ENCODE measurements at places on chromosomes 12 and 14.

GRCh38 chr14:34072921-34073320 is 122.0 kb upstream of the EGLN3 start:
- DNase-seq: no peak

- DNase-seq: no peak
Measured at GRCh38 chr12:59929110-59929509, 333.3 kb downstream of the SLC16A7 start.

GRCh38 chr14:30872602-30873001 is 1.8 kb upstream of the COCH start:
- DNase-seq: no peak

DNA sequence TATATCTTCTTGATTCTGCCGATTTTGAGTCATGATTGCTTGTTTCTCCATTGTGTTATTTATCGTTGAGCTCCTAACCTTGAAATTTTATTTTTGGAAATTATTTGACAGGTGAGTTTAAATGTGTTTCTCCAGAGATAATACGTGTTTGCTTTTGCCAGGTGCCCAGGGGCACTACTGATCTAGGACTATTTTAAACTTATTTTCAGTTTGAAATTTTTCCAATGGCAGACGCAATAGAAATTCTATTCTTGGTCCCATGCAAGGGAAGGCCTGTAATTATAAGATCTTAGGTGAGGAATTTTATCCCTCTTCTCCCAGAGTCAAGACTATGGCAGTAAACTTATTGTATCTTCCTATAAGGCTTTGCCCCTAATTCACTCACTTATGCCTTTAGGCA is 252.8 kb downstream of the AEBP2 start:
- no peak for DNase-seq

DNA sequence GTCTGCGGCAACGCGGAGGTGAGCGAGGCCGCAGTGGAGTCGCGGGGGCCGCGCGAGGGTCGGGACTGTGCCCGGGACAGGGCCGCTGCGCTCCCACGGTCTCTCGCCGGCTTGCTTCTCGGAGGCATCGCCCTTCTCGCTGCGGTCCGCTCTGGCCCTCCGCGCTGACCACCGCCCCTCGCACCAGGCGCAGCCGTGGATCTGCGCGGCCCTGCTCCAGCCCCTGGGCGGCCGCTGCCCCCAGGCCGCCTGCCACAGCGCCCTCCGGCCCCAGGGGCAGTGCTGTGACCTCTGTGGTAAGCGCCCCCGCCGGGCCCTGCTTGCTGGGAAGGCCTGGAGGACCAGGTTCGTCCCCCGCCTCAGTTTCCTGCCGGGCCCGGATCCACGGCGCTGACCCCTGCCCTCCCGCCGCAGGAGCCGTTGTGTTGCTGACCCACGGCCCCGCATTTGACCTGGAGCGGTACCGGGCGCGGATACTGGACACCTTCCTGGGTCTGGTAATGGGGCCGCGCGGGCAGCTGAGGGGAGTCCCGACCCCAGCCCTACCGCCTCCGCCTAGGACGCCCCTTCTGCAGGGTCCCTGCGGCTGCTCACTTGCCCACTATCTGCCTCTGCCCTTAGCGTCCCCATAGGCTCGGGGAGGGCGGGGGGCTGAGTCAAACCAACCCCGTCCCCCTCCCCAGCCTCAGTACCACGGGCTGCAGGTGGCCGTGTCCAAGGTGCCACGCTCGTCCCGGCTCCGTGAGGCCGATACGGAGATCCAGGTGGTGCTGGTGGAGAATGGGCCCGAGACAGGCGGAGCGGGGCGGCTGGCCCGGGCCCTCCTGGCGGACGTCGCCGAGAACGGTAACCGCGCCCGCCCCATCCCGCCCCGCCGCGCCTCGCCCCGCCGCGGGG is 7.0 kb downstream of the AMN start:
- DNase-seq: no peak

DNA sequence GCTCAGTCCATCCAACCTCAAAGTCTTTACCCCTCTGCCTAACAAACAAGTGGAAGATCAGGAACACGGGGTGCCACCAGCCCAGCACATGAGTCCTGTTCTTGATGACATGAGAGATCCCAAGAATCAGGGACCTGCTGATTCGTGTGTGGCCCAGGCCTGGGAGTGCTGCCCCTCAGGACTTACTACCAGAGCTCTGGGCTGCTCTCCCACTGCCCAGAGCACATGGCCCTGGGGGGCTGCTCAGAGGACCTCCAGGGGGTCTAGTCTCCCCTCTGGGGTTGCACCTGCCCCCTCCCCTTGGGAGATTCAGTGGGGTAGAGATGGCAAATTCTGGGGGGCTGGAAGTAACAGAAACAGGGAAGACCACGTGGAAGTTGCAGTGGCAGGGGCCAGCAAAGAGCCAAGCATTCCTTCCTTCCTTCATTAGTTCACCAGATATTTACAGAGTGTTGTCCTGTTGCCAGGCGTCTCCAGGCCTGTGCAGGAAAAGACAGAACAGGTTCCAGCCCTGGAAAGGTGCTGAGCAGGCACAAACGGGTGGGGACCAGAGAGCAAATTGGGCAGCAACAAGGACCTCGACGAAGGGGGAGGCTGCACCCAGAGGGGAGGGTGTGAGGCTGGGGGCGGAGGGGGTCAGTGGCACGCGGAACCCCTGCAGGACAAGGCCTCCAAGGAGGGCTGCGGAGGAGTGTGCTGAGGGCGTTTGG is 45.1 kb upstream of the MEG3 start:
- DNase-seq: no peak

DNA sequence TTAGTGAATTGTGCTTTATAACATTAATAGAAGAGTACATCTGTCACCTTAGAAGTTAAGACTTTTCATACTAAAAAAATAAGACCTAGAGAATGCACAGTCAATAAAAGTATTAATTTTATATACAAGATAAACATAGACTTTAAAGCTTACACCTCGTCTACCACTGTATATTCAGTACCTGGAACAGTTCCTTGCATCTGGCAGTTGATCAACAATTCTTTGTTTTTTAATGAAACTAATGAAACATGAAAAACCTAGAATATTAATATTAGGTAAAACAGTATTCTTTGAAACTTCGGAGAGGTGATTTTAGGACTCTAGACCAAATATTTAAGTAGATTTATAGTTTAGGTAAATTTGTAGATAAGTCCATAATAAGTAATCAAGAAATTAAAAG is 4.3 kb downstream of the GOLT1B start:
- DNase-seq: no peak

- no peak for DNase-seq
Measured at GRCh38 chr12:30945443-30946164, 19.1 kb downstream of the TSPAN11 start.

GRCh38 chr12:45434094-45434493 is 218.2 kb downstream of the ANO6 start:
- no peak for DNase-seq

GRCh38 chr12:120739031-120739762 is 13.6 kb downstream of the ACADS start:
- no peak for DNase-seq

- DNase-seq: no peak
Measured at GRCh38 chr14:77270361-77271112, 469 bp downstream of the NGB start.

GRCh38 chr14:93940437-93940836 is 13.3 kb downstream of the FAM181A start:
- DNase-seq: no peak

GRCh38 chr14:93525696-93526451 is 95.1 kb downstream of the UNC79 start:
- DNase-seq: no peak

DNA sequence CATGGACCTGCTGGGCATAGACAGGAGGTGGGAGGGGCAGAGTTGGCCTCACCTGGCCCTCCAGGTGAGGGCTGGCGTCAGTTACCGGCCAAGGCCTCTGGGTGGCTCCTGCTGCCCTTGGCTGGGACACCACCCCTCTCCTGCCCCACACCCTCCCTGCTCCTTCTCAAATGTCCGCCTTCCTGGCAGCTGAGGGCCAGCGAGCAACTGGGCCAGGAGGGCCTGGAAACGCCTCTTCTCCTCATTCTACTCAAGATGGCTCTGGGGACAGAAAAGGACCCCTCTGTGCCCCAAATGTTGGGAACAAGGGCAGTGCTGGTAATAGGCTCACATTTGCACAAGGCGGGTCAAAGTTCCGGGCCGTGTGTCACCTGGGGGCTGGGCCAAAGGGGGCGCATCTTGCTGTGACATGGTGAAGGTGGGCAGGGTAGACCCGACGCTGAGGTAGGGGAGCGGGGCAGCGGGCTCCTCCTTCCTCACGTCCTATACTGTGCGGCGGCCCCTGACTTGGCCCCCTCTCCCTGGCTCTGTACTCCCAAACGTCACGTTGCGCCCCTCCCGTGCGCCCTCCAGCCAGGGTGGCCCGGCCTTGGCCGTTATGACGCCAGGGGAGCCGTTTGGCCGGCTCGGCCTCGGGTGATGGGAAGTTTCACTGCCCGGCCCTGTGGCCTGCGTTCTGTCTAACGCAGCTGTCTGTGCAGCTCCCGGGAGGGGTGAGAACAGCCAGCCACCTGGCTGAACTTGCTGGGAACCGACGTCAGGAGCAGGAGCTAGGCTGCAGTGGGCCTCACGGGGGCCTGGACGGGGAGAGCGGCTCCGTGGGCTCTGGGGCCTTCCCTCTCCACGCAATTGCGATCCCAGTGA is 18.0 kb upstream of the DLK1 start:
- DNase-seq: no peak

- no peak for DNase-seq
Measured at GRCh38 chr12:20089077-20089476, 279.3 kb upstream of the PDE3A start.

- DNase-seq: no peak
Measured at GRCh38 chr14:91506226-91506625, 3.9 kb downstream of the PPP4R3A start.

DNA sequence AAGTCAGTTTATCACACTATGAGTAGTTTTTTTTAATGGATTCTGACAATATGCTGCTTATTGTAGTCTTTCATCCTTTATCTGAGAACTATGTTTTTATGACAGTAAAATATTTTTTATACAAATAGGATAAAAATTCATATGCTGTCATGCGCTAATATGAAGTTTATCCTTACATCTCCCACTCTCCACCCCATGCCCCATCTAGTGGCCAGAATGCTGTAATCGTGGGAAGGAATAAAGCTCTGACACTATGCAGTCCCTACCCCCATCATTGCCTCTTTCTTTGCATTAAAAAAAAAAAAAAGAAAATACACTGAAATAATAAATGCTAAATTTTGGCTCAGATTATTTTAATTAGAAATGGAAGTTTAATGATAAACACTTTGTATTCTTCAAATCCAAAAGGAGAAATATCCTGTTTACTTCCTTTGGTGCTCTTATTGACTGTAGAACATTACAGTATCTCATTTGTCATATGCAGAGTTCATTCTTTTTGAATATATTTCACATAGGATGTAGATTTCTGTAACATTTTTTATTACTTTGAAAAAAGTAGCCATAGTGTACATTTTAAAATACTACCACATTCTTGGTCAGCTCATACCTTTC is 145.9 kb upstream of the SLCO1C1 start:
- no peak for DNase-seq

DNA sequence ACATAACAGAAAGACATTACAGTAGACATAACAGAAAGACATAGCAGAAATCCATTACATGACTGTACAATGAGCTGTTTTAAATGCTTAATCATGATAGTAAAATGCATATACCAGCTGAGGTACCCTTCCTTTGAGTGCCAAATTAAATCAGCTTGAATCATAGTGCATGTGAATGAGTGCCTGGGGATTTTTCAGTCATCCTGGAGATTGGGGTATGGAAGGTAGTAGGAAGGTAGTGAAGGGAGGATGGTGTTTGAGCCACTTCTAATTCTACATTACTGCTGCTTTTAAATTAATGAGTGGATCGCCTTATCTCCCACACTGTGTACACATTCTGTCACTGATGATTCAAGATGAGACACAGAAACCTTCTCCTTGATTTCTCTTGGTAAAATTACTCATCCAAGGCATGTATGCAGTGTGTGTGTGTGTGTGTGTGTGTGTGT is 534.2 kb downstream of the LRFN5 start:
- DNase-seq: no peak

GRCh38 chr12:49552899-49553298 is 14.1 kb downstream of the KCNH3 start:
- DNase-seq: no peak

DNA sequence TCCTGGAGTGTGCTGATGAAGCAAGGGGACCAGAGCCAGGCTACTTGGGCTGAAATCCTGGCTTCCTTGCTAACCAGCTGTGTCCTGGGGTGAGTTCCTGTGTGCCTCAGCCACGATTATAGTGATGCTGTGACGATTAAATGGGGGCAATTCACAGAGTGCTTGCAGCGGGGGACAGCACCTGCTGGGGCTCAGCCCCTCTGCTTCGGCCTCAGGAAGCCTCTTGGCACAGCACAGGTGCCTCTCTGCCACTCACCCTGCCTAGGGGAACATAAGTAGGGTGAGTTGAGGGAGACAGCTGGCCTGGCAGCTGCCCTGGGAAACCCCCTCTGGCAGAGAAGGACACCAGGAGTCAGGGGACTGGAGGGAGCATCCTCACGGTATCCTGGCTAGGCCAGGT is 9.4 kb downstream of the KRT80 start:
- DNase-seq: no peak
